Karpas-422 (cell line): ENCODE measurements at places on chromosomes 1 and 21.

- no peak for DNase-seq
Measured at GRCh38 chr1:20609541-20609940, 20.6 kb downstream of the CDA start.

- DNase-seq = no peak
Measured at GRCh38 chr1:21174230-21174629, 2.5 kb downstream of the EIF4G3 start.

DNA sequence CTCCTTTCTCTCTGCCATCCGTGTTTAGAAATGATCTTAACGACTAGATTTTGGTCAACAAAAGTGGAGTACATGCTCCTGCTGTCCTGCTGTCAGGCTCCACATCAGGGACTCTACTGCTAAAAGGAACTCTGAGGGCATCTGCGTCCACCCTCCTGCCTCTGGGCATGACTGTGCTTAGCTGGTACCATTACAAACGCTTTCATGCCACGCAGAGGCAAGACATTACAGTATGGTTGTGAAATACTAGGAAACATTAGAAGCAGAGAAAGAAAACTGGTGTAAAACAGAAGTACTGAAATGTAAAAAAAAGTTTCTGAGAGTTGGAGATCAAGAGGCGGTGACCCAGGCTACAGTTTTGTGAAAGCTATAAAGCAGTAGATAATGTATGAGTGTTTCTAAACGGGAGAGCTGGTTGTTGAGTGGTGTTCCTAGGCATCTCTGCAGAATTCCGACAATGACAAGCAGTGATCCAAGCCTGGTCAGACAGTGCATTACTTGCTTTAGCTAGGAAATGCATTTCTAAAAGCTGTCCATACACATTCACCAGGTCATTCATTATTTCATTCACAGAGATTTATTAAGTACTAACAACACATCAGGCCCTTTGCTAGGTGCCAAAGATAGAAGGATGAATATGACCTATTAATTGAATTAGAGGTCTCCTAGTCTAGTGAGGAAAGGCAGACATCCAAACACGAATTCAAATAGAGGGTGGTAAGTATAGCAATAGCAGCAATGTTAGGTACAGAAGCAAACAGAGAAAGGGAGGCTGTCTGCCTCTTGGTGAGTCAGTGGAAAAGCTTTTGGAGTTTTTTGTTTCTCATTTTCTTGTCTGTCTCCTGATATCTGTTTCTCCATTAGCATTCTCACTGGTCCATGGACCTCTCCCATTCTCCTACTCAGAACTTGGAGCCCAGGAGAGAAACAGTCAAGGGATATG lies 401.9 kb downstream of the LMO4 start:
- no peak for DNase-seq

GRCh38 chr1:25183126-25183980 lies 48.9 kb downstream of the SYF2 start:
- no peak for DNase-seq

- DNase-seq = peak; percentile 84
Measured at GRCh38 chr1:212291505-212292134, 6.4 kb downstream of the PPP2R5A start.

DNA sequence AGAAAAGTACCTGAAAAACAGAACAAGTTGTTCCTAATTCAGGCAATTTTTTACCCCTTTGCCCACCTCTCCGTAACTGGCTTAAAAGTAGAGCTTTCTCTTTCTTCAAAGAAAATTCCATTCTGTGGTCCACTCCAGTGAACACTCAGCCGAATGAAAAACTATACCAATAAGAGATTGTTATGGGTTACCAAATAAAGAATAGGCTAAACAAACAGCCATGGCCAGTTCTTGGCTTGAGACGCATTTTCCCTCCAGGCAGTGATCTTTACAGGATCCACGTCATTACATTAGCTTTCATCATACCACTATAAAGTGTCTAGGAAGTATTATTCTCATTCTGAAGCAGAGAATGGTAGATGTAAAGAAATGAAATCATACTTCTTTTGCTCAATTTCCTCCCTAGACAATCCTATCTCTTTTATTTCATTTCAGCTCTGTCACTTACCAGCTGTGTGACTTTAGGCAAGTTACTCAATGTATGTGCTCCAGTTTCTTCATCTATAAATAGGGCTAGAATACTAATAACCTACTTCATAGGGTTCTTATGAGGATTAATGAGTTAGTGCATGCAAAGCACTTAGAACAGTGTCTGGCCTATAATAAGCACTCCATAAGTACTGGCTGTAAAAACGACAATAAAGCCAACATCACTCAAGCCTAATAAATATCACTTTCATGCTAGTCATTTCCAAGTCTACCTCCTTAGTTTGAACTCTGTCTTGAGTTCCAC lies 26.5 kb upstream of the TRIM45 start:
- DNase-seq = no peak
